ENCODE measurements at places on chromosomes 12 and 14.

DNA sequence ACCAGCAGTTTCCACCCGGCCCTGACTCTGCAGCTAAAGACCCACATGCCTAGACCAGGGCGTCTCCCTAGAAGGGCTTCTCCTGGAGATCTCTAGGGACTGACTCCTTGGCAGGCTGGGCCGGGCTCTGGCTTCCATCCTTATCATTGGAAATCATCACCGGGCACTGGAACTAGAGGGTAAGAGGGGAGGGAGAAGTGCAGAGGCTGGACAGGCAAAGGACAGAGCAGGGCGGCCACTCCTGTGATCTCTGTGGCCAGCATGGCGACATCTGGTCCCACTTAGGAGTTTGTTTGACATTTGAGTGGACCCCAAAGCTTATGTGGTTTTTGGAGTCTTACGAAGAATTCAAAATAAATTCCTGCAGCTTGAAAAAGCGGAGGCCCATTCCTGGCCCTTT lies 7.1 kb downstream of the LTBP2 start:
- DNase-seq: no peak

GRCh38 chr14:24013654-24014514 lies 25.2 kb downstream of the DHRS4L2 start:
- DNase-seq: peak; percentile 34

- no peak for DNase-seq
Observed at GRCh38 chr14:92969430-92969829, 46.5 kb downstream of the CHGA start.

DNA sequence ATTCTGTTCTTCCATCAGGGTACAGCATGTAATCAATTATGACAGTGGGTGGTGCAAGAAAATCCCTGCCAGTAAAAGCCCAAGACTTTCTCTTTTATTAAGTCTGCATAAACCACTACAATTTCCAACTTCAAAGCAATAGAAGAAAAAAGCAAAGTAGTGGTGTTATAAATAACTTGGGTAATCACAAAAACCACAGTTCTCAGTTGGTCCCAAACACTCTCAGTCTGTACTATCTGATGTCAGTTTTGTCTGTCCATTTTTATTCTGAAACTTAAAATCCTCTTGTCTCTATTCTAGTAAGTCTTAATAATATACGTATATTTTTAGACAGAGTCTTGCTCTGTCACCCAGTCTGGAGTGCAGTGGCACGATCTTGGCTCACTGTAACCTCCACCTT lies 8.8 kb upstream of the TIGAR start:
- no peak for DNase-seq

DNA sequence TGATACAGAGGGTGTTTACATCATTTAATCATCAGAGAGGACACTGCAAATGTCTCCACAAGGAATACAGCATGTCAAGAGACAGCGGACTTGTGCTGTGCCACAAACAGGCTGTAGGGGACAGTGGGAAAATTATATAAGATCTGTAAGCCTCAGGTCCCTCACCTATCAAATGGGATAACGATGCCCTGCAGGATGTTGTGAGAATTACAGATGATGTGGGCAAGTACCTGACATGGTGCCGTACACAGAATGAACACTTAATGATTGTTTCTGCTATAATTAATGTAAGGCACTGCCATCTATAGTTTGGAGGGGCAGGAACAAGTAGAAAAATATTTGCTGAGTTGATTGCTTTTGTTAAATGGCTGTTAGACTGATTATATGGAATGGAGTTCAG lies 81.9 kb upstream of the GTF2A1 start:
- no peak for DNase-seq

All from AG09319 (cell line).